ENCODE measurements at places on chromosomes 3 and 15.

DNA sequence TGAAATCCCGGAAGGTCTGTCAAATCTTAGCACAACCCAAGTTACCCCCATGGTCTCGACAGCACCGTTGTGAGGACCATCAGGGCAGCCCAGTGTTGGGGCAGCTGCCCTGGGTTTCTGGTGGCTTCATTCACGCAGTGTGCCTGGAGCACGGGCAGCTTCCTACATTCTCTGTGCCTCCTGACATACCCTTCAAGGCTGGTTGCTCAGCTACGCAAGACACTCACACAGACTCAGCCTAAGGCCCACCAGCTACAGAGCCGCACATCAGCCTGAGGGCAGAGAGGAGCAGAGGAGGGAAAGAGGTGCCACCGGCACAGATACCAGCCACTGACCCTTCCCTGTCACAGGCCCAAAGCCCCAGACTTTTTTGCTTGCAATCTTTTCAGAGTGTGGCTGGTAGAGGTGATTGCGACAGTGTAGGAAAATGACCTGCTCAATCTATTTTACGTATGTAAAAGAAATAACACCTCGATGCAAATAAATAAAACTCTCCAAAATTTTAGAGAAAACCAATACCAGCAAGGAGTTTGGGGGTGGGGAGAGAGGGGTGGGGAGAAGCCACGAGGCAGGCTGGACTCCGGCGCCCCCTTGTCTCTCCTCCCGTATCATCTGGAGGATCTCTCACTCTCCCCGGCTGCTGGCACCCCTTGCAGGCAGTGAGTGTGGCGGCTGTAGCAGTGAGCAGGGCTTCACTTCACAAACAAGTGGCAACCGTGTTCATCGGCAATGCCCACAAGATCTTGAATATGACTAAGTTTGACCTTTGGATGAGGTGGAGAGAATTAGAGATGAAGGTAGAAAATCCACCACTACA lies 12.7 kb downstream of the CSPG5 start:
- no peak for DNase-seq

DNA sequence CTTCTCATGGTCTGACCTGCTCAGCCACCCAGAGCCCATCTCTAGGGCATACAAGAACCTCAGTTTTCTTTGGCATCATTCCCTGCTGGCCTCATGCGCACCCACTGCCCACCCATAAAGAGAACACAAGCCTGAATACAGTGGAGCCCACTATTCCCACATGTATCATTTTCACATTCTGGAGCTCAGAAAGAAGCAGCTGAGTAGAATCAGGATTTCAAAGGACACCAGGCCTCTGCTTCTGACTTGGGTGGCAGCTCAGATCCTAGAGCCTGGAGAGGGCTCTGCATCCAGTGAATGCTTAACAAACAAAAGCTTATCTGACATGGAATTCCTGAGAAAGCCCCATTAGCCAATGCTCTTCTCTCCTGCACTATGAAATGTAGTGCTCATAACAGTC lies 34.7 kb downstream of the RBP2 start:
- no peak for DNase-seq

GRCh38 chr3:61358364-61358763 lies 107.1 kb upstream of the FHIT start:
- no peak for DNase-seq

- DNase-seq = no peak
These were observed 1531.1 kb downstream of the SI start for GRCh38 chr3:163547014-163547685.

DNA sequence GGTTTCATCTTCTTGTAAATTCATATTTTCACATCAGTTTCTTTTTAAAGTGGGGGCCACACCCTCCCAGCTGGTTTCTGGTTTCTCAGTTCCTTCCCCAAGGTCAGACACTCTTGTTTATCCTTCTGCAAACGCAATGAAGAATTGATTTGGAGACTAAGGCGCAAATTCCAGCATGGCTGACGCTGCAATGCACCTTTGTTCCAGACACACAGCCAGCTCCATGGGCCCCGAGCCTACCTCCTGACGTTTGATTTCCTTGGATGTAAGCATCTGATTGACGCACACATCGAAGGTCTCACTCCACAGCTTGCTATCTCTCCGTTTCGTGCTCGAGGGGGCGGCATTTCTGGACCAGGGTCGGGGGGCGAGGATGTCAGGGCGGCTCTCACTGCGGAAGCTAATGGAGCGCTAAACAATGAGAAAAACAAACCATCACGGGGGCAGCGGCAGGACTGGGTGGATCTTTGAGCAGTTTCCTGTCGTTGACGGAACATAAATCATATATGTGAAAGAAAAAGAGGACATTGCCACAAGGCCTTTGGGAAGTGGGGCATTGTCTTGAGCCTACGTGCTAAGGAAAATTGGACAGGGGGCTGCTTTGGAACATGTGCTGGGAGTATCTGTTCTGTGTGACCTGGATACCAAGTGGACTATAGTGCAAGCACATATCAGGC lies 46.9 kb downstream of the ARHGEF3 start:
- DNase-seq = no peak

- DNase-seq = no peak
These were observed 18.4 kb upstream of the NR1I2 start for GRCh38 chr3:119763466-119763865.

DNA sequence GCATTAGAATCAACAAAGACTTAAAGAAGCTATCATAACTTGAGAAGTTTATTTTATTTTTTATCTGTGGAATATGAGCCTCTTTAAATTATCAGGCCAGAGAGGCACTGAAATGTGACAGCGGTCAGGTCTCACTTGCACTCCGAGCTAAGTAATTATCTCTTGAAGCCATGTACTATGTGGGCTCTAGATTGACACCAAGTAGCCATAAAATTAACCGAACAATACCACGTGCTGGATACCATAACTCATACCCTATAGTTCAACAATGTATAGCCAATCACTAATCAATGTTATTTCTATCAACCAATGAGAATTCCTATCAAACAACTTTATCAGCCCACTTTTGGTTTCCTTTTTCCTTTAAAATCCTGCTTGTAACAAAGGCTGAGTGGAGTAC lies 299.3 kb downstream of the TBC1D5 start:
- no peak for DNase-seq

DNA sequence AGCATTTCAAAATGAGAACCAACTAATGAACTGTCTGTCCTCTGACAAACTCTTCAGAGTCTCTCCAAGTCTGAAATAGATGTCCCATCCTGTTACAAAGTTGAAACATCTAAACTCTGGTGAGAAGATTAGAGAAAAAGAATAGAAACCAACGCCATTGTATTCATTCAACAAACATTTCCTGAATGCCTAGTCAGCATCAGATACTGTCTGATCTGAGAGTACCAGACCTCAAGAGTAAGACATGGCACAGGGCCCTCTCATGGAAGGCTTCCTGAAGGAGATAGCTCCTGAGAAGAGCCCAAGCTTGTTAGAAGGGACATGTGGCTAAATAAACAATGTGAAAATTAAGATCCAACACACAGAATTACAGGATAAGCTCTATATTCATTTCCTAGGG lies 164.1 kb upstream of the LRRN1 start:
- no peak for DNase-seq

- DNase-seq = no peak
These were observed 736.9 kb upstream of the CCDC54 start for GRCh38 chr3:106640353-106640752.

- no peak for DNase-seq
These were observed 29.7 kb upstream of the FBLN2 start for GRCh38 chr3:13519006-13519791.

DNA sequence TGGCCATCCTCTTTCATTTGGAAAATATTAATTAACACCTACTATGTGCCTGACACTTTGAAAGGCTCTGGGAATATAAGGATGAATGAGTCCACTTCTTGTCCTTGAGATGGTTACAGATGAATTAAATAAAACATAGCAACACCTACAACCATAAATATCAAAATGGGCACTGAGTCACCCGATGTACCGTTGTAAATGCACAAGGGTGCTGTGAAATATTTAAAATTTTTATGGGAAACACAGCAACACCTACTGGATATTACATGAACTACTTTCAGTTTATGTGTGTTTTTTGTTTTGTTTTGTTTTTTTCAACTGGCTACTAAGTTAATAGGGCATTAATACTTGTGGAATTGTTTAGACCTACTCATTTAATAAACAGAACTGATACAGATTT lies 239.0 kb upstream of the NAALADL2 start:
- DNase-seq = peak; percentile 1

GRCh38 chr3:124168271-124168670 lies 176.3 kb upstream of the ROPN1 start:
- DNase-seq = no peak

DNA sequence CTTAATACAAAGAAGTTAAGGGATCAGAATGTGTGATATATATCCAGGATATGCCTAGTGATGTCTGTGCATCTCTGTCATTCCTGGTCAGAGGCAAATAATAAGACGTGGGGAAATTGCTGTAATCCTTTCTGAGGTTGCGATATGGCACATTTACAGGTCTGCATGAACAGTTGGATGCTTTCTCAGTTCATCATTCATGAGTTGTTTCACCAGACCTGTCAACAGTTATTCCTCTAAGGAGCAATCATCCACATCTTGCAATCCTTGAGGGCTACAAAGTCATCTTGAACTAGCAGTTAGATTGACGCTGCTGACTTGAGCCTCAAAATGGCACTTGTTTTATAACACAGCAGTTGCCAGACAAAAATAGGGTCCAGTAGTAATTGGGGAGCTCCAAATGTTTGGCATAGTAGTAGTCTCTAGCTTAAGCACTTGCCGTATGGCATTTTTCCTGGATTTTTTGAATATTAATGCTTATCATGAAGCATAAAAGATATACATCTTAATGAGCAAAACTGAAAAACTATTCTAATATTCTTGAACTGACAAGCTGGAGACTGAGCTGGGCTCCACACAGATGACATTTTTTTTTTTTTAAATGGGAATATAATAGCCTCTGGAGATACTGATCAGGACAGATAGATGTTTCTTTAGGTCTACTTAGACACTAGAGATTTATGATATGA lies 761.7 kb downstream of the VGLL3 start:
- peak; percentile 80 for DNase-seq

GRCh38 chr3:141129541-141130011 lies 78.4 kb downstream of the SPSB4 start:
- DNase-seq = no peak

- no peak for DNase-seq
These were observed 91.7 kb downstream of the CHRNA7 start for GRCh38 chr15:32122013-32122412.

GRCh38 chr15:69128667-69129311 lies 31.6 kb upstream of the GLCE start:
- no peak for DNase-seq

DNA sequence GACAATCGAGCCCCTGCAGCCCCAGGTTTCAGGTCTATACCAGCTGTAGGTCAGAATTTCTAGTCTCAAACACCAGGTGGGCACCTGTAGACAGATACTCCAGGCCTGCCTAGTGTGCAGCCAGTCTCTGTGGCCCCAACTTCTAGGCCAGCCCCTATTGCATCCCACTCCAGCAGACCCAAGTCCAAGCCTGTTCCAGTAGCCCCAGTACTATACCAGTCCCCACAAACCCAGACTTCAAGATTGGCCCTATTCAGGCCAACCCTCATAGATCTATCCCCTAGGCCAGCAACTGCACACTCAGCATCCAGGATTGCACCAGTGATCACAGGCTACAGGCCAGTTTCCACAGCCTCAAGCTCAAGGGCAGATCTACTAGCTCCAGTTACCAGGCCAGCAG lies 344.0 kb downstream of the PYDC2 start:
- DNase-seq = no peak

GRCh38 chr15:89088605-89089315 lies 504 bp downstream of the ABHD2 start:
- no peak for DNase-seq

DNA sequence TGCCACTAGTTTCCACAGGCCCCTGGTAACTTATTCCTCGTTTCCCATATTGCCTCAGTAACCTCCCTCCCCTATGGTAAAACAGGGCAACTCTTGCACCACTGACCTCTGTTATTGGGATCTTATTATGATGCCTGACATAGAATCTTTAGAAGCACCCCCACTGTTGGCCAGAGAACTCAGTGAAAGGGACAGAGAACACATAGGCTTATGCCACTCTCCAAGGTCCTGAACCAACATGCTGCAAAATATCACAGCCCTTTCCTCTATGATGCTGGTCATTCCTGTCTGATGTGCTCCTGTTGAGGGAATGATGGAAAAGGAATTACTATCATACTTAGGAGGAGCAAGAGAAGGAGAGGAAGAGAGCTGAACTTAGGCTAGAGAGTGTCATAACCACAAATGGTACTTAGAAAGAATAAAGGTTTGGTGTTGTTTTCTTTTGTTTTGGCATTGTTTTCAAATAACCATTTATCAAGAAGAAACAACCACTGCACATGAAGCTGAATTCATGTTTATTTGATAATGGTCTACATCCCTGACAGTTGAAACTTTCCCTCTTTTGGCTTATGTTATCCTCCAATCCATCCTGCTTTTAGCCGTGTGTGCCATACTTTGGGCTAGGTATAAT lies 330.2 kb downstream of the EPHB1 start:
- DNase-seq = peak; percentile 1

- no peak for DNase-seq
These were observed 39.1 kb downstream of the COL6A5 start for GRCh38 chr3:130384476-130385025.

DNA sequence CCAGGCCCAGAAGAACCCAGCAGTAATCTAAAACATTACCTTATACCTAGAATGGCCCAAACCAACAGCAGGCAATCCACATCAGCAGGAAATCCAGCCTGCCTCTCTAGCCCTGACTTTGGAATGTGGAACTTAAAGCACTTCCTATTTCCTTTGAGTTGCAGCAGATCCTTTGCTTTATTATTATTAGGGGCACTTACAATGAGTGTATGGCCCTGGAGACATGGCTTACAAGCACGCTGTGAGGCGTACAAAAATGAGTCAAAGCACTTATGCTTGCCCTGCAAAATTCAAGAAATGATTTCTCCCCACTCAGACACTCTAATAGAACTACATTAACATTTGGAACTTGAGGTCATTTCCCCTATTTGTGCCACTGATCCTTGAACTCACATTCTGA lies 9.5 kb upstream of the KNSTRN start:
- no peak for DNase-seq

GRCh38 chr15:101492766-101493692 lies 3.5 kb upstream of the PCSK6 start:
- DNase-seq = no peak

GRCh38 chr3:138186221-138186620 lies 880 bp upstream of the ARMC8 start:
- peak; percentile 14 for DNase-seq

DNA sequence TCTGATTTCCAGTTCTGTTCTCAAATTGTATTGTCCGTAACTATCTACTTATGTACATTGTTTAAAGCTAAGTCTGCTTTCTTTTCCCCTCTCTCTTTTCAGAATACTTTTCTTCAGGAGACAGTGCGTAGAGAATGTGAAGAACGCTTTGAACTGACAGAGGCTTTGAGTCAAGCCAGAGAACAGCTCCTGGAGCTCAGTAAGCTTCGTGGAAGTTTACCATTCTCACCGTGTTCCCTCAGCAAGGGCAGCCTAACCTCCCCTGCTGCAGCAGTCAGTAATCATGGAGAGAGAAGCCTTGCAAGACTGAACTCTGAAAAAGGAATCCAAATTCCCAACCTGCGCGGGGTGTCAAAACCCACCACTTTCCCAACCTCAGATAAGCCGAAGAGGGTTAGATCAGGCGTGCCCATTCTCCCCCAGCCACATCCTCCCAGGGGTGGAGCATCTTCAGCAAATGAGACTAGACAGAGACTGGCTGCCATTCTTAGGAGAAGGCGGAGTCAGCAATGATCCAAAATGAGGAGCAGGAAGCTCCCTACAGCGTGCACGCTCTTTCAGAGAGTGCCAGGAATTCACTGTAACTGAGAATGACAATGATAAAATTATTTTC lies 114.6 kb downstream of the CCNL1 start:
- no peak for DNase-seq
